NCI-H1930 (cell line): ENCODE measurements at places on chromosomes 16 and 17.

DNA sequence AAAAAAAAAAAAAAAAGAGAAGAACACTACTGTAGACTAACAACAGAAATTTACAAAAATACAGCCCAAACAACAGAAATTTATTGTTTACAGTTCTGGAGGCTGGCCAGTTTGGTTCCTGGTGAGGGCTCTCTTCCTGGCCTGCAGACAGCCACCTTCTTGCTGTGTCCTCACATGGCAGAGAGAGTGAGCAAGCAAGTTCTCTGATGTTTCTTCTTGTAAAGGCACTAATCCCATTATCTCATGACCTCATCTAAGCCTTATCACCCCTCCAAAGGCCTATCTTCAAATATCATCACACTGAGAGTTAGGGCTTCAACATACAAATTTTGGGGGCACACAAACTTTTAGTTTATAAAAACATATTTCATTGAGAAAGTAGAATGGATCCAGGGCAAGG is 7.3 kb downstream of the ARSG start:
- no peak for DNase-seq

DNA sequence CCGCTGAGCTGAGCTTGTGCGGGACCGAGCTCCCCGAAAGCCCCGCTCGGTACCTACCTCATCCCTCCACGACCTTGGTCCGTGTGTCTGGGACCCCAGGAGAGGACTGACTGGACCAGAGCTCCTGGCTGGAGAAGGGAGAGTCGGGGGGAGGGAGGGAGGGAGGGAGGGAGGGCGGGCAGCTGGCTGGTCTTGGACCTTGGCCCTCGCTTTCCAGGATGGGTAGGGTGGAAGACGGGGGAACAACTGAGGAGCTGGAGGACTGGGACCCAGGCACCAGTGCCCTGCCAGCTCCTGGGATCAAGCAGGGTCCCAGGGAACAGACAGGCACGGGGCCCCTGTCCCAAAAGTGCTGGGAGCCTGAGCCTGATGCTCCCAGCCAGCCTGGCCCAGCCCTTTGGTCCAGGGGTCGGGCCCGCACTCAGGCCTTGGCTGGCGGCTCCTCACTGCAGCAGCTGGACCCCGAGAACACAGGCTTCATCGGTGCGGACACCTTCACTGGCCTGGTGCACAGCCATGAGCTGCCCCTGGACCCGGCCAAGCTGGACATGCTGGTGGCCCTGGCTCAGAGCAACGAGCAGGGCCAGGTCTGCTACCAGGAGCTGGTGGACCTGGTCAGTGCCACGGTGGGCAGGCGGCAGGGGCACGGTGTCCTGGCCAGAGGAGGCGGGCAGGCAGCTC is 553 bp downstream of the RHBDL1 start:
- DNase-seq, result no peak

- DNase-seq, result no peak
Observed at GRCh38 chr17:78127239-78127887, 1.2 kb downstream of the TMC6 start.

- no peak for DNase-seq
Observed at GRCh38 chr17:37430051-37430627, 23.5 kb downstream of the TADA2A start.

- DNase-seq, result no peak
Observed at GRCh38 chr17:42002792-42003301, 14.4 kb downstream of the DNAJC7 start.

- no peak for DNase-seq
Observed at GRCh38 chr17:4187076-4187475, 44.1 kb downstream of the CYB5D2 start.

DNA sequence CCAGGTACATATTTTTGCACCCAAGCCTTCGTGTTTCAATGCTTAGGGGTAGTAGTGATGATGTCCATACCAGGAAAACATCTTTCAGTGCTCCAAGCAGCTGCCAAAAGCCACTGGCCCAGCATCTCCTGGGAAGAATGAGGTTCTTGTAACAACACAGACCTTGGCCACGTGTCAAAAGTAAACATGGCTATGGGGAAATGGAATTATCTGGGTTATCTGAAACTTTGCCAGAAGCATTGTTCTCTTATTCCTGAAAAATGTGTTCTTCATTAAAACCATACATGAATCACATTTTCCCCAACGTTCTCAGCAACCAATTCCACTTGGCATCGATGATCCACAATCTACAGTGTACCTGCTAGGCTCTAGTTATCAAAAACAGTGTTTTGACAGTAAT is 524.2 kb upstream of the EEF2KMT start:
- no peak for DNase-seq

GRCh38 chr17:38591759-38592241 is 14.0 kb downstream of the SRCIN1 start:
- DNase-seq, result no peak

- DNase-seq, result no peak
Observed at GRCh38 chr17:48751172-48751571, 22.6 kb upstream of the HOXB13 start.

- no peak for DNase-seq
Observed at GRCh38 chr17:72878975-72879660, 213.4 kb downstream of the SLC39A11 start.

DNA sequence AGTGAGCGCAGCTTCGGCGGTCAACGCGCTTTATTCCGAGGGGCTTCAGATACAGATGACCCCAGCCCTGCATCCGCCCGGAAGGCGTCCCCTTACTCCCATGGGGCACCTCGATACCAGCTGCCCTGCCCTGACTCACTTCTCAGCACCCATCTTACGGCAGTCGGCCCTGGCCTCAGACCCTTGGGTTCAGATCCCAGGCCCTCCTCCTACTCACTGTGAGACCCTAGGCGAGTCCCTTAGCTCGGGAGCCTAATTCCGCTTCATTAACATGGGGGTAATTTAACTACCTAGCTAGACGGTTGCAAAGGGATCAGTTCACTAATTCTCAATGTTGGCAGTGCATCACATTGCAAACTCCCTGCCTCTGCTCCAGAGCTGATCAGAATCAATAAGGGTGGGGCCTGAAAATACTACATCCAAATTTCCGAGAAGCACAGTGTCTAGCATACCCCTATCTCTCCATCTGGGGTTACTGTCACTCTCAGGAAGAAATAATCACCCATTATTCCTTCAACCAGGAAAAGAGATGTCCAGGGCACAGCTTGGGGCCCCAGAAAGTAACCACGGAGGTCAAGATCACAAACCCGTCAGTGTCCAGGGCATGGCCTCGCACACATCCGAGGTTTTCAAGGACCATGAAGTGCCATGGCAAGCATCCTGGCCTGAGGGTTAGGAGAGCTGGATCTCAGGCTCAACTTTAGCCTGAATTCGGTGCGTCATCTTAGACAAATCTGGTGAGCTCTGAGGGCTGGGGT is 415 bp upstream of the FLOT2 start:
- DNase-seq, result no peak

- no peak for DNase-seq
Observed at GRCh38 chr17:80855948-80856862, 135.4 kb upstream of the CHMP6 start.

GRCh38 chr16:80610481-80611156 is 69.8 kb downstream of the DYNLRB2 start:
- no peak for DNase-seq

DNA sequence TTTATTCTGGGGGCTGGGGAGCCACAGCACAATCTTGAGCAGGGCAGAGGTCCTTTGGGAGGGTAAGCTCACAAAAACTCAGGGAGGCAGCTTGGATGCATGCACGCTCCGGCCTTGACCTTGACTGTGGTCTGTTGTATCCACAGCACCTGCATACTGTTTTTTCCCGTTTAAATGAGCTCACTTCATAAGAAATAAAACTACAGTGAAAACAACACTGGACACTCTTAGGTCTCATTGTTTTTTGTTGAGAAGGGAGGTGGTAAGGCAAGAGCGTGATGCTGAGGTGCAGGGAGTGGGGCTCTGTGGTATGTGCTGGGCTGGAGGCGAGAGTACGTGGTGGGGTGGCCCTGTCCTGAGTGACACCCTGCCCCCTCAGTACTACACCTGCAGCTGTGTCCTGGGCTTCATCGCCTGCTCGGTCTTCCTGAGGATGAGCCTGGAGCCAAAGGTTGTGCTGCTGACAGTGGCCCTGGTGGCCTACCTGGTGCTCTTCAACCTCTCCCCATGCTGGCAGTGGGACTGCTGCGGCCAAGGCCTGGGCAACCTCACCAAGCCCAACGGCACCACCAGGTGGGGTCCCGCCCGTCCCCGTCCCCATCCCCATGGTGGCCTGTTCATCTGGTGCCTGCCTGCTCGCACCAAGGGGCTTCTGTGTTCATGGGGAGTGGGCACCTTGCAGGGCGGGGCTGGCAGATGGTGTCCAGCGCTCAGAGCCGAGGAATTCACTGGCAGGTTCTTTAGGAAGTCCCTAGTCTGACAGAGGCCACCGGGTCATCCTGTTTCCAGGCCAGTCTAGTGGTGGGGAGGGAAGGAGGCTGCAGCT is 44.2 kb downstream of the ADCY7 start:
- no peak for DNase-seq

GRCh38 chr16:23185656-23186055 is 3.1 kb downstream of the SCNN1G start:
- DNase-seq, result no peak

DNA sequence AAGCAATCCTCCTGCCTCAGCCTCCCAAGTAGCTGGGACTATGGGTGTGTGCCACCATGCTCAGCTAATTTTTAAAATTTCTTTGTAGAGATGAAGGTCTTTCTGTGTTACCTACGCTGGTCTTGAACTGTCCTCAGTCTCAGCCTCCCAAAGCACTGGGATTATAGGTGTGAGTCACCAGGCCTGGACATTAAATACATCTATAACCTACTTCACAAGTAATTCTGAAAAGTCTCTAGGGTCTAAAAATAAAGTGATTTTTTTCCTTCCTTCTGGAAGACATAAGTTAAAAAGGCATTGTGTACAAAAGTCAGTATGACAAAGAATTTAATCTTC is 118.3 kb downstream of the PARN start:
- no peak for DNase-seq

- DNase-seq, result no peak
Observed at GRCh38 chr16:11950388-11950787, 8.5 kb upstream of the NPIPB2 start.

- DNase-seq, result no peak
Observed at GRCh38 chr17:9897372-9897968, 7.6 kb downstream of the RCVRN start.

DNA sequence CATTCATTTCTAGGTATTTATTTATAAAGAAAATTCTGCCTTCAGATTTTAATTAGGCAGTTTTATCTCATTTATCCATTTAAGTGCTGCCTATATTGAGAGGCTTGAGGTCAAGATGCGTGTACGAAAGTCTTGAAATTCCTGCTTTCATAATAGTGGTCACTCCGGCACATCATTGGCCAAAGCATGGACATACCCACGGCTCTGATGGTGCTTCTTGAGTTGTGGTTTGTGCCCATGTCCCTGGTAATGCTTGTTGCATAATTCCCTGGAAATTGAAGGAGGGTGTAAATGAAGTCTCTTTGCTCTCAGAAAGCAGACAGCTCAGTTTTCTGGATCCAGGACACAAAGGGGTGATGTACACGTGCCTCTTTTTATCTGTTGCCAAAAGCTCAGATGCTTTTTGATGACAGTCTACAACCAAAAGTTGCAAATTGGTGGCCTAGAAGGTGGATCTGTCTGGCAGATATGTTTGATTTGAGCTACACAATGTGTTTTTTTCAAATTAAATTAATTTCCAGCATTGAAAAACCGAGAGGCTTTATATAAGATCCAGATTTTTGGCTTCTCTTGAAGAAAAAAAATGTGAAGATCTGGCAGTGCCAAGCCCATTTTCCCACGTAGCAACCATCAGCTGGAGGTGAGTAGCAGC is 94.4 kb downstream of the SHISA9 start:
- no peak for DNase-seq

- DNase-seq, result no peak
Observed at GRCh38 chr16:11118479-11118878, 137.5 kb downstream of the SOCS1 start.

DNA sequence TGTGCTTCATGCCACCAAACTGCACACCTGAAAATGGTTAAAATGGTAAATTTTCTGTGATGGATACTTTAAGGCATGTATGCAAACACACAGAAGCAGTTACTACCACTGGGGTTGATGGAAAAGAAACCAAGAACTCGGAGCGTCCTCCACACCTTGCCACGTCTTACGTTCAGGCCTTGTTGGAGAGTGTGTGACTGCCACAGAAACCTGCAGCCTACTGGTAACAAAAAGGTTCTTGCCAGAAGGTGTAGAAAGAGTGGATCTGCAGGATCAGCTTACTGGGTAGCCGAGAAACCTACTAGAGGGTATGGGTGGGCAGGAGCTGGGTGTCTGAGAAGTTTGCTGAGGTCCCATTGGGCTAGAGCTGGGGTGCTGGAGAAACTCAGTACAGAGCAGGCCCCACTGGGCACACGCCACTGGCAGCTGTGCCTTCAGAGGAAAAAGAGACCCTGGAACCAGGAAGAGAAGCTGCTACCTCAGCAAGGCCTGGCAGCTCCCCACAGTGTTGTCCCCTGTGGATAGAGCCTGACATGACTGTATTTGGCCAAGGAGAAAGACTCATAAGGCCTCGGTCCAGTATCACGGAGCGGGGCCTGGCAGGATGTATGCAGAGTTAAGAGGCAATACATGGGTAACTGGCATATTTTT is 204.6 kb downstream of the SEC14L1 start:
- DNase-seq, result no peak

DNA sequence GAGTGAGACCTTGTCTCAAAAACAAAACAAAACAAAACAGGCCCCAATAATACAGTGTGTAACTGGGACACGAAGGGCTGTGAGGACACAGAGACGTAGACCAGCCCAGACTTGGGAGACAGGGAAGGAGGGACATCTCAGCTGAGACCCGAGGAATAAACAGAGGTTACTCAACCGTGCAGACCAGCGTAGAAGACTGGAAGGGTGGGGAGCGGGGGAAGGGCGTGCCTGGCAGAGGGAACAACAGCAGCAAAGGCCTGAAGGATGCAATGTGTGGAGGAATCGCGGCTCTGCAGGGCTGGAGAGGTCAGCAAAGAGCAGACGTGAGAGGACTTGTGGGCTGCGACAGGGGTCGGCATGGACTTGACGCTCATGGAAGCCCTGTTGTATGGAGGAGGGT is 11.6 kb upstream of the CES4A start:
- no peak for DNase-seq

DNA sequence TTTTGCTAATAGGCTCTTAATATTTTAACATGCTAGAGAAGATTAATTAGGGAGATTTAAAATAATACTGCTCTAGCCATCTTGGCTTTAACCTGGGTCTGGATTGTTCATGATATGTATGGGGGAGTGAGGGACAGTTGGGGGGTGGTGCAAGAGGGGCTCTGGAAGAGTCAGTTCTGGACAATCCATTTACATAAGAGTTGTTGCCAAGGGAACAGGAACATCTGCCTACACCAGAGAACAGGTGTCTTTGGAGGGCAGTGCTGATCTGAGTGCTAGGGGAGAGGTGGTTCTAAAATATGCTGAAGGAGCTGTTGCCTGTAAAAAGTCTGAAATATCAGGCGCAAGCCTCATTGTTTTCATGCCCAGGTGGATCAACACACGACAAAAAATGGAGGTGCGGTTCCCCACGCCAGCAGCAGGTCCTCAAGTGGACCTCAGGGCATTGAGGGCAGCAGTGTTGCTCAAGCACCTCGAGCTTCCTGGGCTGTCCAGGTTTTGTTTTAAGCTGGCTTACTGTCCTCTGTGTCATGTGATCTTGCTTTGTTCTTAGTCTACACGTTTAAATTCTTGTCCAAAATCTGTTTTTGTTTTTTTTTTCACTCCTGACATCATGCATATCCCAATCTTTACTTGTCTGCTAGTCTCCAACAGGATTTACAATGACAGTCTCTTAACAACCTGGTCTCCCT is 25.4 kb upstream of the WSB1 start:
- no peak for DNase-seq

- no peak for DNase-seq
Observed at GRCh38 chr16:30697264-30698138, 1.5 kb upstream of the SRCAP start.

- peak; percentile 34 for DNase-seq
Observed at GRCh38 chr17:7435676-7436555, 681 bp downstream of the TMEM102 start.
